Transverse colon (tissue), 4 donors: ENCODE measurements at places on chromosomes 3 and 15. TPM values are rescaled to one million over a fixed set of nuclear protein-coding genes. Genes with fewer than 3 reads are reported as not detected.
A peak's percentile ranks its signal among the peaks of the same experiment; 100 is the strongest.

DNA sequence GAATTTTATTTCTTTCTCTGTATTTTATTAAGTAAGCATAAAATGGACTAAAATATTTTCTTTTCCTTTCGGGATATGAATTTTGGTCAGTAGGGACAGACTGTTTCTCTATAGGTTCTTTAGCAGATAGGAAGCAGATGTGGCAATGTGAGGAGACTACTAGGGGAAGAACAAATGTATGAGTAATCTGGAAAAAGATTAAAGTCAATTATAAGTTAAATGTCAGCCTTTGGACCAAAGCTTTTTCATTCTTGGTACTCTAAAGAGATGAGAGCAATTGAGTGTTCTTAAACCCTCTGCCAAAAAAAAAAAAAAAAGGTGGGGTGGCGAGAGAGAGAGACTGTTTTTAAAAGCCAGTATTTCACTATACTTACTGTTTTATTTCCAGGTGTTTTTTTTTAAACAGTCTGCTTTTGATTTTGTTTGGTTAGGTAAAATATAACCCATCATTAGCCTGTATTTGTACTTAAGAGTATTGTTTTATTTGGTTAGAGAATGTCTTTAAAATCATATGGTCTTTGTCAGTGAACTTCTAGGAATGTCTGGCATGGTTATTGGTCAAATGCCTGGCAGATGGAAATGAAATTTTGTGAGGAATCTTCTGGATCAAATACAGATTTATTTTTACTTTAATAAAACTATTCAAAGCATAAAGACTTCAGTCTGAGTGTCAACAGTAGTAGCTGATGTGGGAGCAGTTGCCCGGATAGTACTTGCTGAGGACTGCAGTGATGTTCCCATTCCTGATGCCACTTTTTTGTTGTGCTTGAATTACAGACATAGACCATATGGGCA is 63.8 kb downstream of the LRRC49 start:
- DNase-seq: no peak

DNA sequence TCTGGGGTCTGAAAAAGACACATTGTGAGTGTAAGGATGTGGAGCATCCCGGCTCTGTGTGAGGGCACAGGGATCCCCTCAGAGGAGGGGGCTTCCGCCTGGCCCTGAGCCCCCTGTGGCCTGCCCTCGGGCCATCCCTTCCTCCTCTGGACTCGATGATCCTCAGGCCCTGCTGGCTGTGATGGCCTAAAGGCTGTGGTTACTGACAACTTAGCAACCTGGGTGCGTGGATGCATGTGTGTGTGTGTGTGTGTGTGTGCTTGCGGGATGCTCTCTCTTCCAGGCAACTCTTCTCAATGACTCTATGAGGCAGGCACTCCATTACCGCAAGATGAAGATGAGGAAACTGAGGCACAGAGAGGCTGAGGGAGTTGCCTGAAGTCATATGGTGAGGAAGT is 66.0 kb downstream of the ASB7 start:
- DNase-seq: no peak

GRCh38 chr3:150870406-150870805 is 34.8 kb downstream of the MINDY4B start:
- no peak for DNase-seq

- DNase-seq: no peak
Measured at GRCh38 chr15:41565702-41566101, 6.7 kb downstream of the TYRO3 start.

DNA sequence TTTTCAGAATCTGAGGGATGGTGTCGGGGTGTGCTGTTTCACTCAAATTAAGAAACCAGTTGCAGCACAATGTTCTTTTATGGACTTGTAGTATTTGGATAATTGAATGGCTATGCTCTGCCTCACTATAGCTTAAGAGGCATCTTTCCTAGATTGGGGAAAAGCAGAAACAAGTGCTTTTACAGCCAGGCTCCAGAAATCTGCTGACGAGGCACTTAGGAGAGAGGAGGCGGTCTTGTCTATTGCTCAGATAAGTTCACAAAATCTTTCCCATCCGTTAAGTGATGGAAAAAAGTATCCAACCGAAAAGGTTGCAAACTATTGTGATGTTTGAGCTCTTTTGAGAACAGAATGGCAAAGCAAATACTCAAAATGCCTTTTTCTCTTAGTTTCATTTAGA is 336.1 kb upstream of the RARB start:
- no peak for DNase-seq

DNA sequence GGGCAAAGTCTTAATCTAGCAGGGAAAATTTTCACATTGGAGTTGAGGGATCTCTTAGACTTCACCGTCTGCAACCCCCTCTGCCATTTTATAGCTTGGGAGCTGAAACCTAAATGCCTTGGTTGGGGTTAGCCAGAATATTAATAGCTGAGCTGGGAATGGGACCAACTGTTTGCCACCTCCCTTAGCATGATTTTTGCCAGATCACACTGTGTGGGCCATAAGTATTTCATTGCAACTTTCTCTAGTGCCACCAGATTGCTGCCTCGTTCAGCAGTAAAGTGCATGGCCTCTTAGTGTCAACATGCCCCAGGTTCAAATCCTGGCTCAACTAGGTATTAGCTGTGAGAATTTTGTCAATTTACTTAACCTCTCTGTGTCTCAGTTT is 55.9 kb upstream of the ABHD17C start:
- DNase-seq: no peak

DNA sequence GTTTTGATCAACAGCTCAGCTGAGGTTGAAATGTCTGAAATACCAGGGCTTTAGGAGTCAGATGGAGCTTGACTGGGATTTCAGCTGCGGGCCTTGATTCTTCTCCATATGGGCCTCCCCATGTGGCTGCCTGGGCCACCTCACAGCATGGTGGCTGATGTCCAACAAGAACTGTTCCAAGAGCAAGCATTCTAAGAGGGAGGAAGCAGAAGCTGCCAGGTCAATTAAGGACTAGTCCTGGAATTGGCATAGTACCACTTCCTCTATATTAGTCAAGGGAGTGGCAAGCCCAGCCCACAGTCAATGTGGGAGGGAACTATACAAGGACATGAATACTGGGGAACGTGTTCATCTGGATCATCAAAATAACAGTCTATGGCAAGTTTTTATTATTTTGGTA is 181.7 kb upstream of the ANKRD28 start:
- no peak for DNase-seq

DNA sequence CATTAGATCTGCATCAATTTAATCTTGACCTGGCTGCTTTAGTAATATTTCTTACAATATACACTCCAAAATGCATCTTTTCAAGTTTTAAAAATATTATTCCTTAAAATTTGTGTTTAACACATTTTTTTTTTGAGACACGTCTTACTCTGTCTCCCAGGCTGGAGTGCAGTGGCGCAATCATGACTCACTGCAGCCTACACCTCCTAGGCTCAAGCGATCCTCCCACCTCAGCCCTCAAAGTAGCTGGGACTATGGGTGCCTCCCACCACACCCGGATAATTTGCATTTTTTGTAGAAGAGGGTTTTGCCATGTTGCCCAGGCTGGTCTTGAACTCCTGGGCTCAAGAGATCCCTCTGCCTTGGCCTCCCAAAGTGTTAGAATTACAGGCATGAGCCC is 73.6 kb downstream of the ETV5 start:
- DNase-seq: no peak

- no peak for DNase-seq
Measured at GRCh38 chr3:194343561-194343893, 7.6 kb downstream of the CPN2 start.

- peak; percentile 33 for DNase-seq
Measured at GRCh38 chr3:187000711-187001151, 70.4 kb downstream of the ST6GAL1 start.

- no peak for DNase-seq
Measured at GRCh38 chr3:64591615-64592014, 96.2 kb downstream of the ADAMTS9 start.

- DNase-seq: no peak
Measured at GRCh38 chr15:77481670-77482069, 61.0 kb downstream of the HMG20A start.

- no peak for DNase-seq
Measured at GRCh38 chr3:172333692-172334457, 114.4 kb downstream of the GHSR start.

GRCh38 chr15:78879517-78880241 is 7.0 kb downstream of the MORF4L1 start:
- no peak for DNase-seq

DNA sequence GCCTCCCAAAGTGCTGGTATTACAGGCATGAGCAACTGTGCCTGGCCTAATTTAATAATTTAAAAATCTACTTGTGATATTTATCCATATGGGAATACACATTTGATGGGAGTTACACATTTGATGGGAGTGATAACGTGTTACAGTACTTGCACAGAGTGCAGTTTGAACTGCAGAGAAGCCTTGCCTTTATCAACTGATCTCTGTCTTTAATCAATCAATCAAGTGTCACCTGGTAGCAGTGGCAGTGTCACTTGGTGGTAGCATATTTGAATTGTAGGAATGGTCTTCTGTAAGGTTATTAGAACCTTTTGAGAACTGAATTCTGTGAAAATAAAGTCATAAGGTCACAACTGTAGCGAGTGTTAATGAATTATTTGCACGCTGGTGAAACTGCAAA is 37.8 kb downstream of the SIDT1 start:
- no peak for DNase-seq

GRCh38 chr15:68807249-68807648 is 13.4 kb downstream of the ANP32A start:
- DNase-seq: peak; percentile 5

GRCh38 chr3:56054844-56055243 is 413.4 kb downstream of the ERC2 start:
- DNase-seq: no peak

GRCh38 chr15:55954862-55955605 is 38.4 kb downstream of the NEDD4 start:
- no peak for DNase-seq

DNA sequence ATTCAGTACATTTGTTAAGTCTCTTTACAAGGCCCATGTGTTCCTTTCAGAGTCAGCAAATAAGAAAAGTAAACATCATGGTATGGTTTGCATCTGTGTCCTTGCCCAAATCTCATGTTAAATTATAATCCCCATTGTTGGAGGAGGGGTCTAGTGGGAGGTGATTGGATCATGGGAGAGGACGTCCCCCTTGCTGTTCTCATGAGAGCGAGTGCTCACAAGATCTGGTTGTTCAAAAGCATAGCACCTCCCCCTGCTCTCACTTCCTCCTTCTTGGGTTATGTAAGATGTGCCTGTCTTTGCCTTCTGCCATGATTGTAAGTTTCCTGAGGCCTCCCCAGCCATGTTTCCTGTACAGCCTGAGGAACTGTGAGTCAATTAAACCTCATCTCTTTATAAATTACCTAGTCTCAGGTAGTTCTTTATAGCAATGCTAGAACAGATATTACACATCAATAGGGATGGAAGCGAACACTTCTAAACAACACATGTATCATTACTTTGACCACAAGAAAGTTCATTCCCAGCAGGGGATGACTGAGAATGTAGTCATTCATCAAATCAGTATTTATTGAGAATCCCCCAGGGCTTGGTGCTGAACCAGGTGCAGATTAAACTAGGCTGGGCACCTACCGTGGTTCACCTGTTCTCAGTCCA is 4.1 kb downstream of the EFCAB12 start:
- DNase-seq: peak; percentile 35

The SLC12A8 gene
- total RNA-seq: 10.5 TPM

The SEMA3G gene
- total RNA-seq: 1.6 TPM

The HCLS1 gene
- 19.8 TPM for total RNA-seq

The HYKK gene
- 4.5 TPM for total RNA-seq

The CPNE4 gene
- total RNA-seq: not detected

The SERPINI2 gene
- total RNA-seq: not detected

The RPP25 gene
- 10.1 TPM for total RNA-seq

The POTEB3 gene
- total RNA-seq: not detected

The MAP6D1 gene
- 1.4 TPM for total RNA-seq
